AG20443 (cell line): ENCODE measurements at places on chromosomes 3 and 15.

DNA sequence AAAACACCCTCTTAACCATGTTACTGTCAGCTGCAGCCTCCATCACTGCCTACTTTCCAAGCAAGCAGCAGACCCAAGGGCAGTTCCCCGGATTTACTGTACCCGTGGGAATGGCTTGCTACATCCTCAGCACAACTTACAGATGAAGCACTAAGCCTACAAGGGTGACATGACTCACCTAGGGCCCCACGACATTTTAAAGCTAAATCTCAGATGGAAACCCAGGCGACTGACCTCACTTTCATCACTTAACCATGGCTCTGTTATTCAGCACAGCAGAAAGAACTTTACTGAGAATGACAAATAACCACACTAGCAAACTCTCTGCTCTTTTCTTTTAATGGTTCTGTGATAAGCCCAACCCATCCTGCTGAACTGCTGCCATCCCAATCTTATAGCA, 65.6 kb downstream of the SUMF1 start:
- no peak for DNase-seq

GRCh38 chr3:179962629-179963387, 73.9 kb downstream of the PEX5L start:
- DNase-seq, result no peak

DNA sequence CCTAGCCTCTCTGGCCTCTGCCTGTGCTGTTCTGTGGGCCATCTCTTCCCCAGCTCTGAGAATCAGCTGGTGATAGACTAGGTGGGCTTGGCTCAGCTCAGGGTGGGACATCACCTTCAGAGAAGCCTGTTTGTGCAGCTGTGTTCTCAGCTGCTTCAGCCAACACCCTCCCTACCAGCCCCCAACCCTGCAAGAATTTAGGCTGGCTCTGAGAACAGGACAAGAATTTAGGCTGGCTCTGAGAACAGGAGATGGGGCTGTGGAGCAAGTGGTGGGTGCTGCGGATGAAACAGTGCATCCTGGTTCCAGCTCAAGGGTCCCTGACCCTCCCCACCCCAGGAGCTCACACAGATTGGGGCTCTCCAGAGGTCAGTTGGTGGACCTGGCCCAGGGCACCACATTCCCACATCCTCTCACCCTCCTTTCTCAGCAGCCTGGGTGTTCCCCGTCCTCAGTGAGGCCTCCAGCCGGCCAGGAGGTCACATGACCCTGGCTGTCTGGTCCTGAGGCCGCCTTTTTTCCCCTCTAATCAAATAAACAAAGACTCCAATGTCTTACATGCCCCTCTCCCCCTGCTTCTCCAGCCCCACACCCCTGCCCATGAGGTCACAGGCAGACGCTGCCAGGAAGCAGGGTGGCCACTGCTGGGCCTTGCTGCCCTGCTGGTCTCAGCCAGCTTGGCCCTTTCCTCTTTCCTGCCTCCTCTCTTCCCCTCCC, 14.9 kb downstream of the PLEKHO2 start:
- peak; percentile 64 for DNase-seq

GRCh38 chr3:193346259-193346658, 32.3 kb downstream of the ATP13A5 start:
- DNase-seq, result no peak

- DNase-seq, result no peak
Observed at GRCh38 chr3:131795390-131796090, 239.3 kb downstream of the CPNE4 start.

DNA sequence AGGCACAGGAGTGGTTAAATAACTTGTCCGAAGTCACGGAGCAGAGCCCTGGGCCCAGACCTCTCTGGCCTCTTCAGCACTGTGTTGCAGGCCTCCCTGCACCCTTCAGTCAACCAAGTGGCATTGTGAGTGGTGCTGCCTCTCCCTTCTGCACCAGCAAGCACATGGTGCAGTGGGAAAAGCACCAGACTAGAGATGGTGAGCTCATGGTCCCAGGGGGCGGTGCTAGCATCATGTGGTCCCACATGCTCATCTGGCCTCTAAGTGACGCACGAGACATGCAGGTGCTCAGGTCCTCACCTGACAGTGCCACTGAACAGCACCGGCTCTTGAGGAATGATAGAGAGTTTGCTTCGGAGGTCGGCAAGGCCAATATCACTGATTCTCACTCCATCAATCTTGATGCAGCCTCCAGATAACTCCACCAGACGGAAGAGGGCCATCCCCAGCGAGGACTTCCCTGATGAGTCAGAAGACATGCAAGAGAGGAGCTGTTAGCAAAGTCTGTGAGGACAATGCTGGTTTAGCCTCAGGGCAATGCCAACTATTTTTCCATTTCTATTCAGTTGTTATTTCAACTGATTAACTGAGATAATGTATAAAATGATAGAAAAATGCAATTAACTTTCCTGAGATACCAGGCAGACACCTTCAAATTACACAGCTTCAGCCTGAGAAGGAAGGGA, 53.1 kb upstream of the PARL start:
- DNase-seq, result no peak

DNA sequence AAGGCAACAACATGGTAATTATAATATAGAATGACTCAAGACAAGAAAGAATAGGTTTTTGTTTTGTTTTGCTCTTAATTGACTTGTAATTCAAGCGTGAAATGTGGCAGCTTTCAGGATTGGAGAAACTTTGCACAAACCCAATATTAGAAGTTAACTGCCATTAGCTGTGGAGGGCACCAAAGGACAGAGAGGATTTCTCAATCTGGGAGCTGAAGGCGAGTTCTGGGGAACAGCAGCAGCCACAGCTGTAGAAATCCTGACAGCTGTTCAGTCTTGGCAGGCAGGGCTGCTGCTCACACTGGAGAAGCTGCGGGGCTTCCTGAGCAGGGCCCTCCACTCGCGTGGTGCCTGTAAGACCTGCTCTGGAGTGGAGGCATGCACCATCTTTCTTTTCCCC, 182.2 kb upstream of the IL12A start:
- no peak for DNase-seq

- DNase-seq, result no peak
Observed at GRCh38 chr3:120864541-120864940, 43.5 kb upstream of the STXBP5L start.

- DNase-seq, result no peak
Observed at GRCh38 chr15:35455201-35455600, 90.8 kb downstream of the DPH6 start.

DNA sequence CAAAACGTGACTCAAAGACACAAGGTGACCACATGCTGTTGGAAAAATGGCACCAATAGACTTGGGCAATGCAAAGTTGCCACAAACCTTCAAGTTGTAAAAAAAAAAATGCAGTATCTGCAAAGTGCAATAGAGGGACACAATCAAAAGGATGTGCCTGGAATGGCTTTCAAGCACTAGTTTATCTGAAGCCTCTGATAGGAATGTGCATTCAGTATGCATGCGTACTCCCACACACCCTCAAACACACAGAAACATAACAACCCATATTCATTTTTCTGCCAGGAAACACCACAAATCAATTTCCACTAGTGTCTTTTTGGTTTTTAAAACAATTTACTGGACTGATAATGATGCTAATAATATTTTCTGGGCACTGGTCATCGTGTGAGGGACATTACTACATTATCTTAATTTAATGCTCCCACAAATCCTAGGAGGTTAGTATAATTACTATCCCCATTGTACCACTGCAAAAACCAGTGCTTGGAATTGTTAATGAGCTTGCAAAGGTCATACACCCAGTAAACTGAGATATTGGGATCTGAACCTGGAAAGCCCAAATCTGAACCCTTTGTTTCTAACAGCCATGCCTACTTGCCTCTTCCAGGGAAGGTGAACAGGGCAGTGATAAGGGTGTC, 298.7 kb downstream of the MAGI1 start:
- no peak for DNase-seq

DNA sequence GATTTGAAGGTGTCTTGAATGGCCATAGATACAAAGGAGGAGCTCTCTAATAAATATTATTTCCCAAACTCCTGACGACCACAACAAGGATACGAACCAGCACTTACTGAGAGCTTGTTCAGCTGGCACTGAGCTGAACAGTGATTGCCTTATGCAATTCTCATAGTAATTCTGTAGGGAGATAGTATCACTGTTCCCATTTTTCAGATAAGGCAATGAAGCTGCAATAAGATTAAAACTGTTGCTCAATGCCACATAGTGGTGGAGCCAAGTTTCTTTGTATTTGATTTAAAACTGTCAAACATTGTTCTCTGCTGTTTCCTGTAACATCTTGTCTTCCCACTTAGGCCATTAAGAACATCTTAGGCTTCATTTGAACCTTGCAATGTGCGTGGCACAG, 163.9 kb downstream of the RPLP1 start:
- no peak for DNase-seq

- DNase-seq, result no peak
Observed at GRCh38 chr3:155339052-155339451, 45.6 kb upstream of the STRIT1 start.

DNA sequence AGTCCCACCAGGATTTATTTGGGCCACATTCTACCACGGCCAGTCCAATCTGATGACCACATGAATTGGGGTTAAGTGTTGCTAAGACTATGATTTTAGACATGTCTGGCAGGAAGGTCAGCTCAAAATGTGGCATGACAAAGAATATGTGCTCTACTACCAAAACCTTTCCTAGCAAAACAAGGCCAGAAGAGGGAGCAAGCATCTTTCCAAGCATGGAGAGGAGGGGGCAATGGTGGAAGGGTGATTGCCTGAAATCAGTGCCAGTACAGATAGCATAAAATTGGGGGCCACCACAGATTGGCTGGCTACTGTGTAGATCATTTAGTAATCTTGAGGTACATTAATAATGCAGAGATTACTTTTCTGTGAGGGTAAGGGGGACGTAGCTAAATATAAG, 43.2 kb downstream of the TMEM39A start:
- DNase-seq, result no peak

DNA sequence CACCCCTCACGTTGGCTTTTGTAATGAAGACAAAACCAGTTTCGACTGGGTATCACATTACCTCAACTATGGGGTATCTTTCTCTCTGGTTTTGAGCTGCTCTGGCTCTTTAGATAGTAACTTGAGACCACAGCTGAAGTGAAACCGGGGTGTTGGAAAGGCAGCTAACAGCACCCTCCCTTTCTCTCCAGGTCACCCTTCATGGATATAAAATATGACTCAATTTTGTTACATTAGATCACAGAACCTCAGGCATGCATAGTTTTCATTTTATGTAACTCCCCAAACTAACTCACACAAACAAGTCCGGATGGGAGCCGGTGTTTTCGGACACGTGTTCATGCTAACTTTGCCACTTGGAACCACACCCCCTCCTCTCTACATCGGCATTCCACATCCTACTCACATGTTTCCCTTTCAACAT, 90.7 kb downstream of the NR2F2 start:
- peak; percentile 26 for DNase-seq

GRCh38 chr3:122021811-122022401, at the start of gene ILDR1:
TSS of gene ILDR1 (minus strand) at chr3:122022247. CDS start at chr3:122022077, 170 bp downstream.
- DNase-seq, result no peak

GRCh38 chr3:171446801-171447578, 13.2 kb downstream of the TNIK start:
- DNase-seq, result peak; percentile 60

DNA sequence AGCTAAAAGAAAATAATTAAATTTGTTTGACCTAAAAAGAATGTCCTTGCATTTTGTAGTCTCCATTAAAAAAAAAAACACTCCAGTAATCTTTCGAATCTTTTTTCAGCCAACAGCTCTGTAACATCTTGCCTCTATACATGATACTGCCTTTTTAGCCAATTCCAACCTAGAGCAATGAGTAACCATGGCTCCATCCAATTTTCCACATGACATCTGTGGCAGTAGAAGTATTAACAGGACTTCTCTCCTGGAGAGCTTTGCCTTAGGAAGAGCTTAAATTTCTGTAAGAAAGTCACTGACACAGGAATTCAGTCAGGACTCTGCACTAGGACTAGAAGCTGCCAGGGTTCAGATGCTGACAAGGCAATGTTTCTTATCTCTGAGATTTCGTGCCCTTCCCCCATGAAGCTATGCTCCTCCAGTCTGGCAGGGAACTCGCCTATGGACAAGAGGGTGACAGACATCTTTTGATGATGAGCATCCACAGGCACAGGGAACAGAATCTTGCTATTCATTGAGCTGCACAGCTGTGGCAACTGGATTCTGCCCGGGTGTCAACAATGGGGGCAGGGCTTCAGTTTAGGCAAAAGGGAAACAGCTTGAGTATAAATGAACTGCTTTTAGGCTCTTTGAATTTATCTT, 81.8 kb downstream of the ALCAM start:
- peak; percentile 9 for DNase-seq

DNA sequence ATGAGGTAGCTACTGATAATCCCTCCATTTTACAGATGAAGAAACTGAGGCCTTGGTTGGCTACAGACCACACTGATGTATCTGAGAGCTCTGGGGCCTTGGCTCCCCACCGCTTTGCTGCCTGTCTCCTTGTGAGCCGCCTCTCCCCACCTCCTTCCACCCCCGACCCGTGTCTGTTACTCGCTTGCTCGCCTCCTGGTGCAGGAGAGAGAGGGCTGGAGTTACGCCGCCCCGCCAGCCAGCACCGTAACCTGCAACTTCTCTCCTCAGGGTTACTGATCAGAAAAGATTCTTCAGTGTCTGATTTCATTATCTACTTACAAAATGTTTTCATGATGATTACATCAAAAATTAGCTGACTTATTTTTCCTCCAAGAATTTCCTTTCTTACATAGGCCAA, 34.1 kb downstream of the TM2D3 start:
- no peak for DNase-seq

DNA sequence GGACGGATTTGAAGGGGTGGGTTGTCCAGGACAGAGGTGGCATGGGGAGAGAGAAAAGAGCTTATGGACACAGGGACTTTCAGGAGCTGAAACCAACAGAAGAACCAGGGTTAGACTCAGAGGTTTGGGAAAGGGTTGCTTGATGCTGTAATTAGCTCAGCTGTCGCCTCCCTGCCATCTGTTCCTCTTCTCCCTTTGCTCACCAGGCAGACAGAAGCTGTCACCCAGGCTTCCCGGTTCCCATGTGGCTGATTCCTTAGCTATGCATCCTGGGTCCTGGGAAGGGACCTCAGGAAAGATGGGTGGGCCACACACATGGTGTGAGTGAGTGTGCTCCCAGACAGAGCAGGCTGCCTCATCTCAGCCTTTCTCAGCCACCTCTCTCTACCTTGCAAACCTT, 14.1 kb downstream of the PTPN23 start:
- DNase-seq, result no peak

DNA sequence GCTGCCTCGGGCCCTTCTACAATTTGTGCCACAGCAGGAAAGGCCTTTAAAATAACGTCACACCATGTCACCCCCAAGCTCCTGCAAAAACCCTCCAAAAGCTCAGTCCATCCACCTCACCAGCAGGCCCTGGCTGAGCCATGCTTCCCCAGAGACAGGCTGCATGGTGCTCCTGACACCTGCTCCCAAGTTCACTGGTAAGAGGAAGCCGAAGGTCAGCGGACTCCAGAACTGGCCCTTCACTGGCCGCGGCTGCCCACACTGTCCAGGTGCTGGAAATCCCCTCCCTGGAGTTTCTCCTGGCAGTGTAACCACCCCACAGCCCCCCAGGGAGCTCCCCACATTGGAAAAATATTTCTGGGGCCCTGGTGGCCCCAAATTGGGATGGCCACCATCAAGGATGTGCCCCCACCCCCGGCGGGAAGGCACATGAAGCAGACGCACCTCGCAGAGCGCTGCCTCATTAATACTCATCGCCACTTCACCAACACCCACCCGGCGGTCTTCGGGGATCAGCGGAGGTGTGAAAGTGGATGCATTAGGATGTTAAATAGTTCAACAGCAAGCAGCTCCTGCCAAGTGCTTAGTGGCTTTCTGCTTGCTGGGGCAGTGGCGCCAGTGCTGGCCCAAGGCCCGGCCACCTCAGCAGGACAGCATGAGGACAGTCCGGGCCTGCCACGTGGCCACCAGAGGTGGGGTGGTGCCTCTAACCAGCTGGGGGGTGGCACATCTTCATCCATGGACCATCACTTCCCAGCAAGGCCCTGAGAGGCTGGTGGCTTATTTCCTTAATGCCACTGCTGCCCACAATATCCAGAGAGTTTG, 146.1 kb upstream of the IQSEC1 start:
- no peak for DNase-seq
